ENCODE measurements at places on chromosomes 11 and 22. TPM values are rescaled to one million over a fixed set of nuclear protein-coding genes. Genes with fewer than 3 reads are reported as not detected.

GLYATL1 gene
- total RNA-seq, result not detected

CASP12 gene
- total RNA-seq, result not detected

DNA sequence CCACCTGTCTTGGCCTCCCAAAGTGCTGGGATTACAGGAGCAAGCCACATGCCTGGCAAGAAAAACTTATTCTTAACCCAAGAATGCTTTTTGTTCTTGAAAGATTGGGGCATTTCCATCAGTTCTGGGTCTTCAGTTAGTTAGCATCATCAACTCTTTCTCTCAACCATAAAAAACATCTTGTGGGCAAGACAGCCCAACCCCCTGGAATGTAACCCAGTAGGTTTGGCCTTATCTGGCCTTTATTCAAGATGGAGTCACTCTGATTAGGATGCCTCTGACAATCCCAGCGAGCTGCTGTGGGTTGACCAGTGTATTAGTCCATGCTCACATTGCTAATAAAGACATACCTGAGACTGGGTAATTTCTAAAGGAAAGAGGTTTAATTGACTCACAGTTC is 9.2 kb upstream of the TPCN2 start:
- DNase-seq, result no peak

- DNase-seq, result no peak
Observed at GRCh38 chr22:36164621-36165020, 4.1 kb upstream of the APOL3 start.

- peak; percentile 57 for DNase-seq
Observed at GRCh38 chr22:29306835-29307595, 565 bp downstream of the GAS2L1 start.

DNA sequence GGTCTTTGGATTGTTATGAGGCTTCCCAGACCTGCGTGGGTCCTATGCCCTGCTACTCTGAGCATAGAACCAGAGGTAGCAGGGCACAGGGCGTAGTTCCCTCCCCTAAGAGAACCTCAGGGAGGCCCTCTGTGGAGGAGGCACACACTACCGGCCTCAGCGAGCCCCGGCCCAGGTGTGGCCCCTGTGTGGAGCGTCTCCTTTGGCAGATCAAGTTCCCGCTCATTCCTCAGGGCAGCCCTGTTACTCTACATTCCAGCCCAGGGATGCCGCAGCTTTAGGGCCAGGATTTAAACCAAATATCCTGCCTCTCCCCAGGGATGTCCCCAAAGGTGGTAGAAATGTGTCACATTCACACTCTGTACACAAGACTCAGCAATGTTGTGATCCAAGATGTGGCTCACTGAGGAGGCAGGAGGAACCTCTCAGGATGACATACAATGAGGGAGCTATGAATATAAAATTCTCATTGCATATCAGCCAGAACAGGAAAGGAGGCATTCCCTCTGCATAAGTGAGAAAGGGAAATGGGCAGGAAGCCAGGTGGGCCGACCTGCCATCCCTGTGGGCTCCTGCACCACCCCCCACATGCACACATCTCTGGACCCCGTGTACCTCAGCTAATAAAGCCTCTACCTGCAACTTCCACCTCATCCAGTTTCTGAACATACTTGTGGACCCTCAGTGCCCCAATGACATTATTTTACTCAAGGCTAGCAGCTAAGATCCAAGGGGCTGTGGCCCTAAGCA is 131.9 kb upstream of the TEAD1 start:
- no peak for DNase-seq
